Breast epithelium (tissue), 4 donors: ENCODE measurements at places on chromosomes 5 and 9. TPM values are rescaled to one million over a fixed set of nuclear protein-coding genes. Genes with fewer than 3 reads are reported as not detected.

The ACTBL2 gene
- not detected for total RNA-seq

- no peak for DNase-seq
- no peaks in the 10 kb centered on the region for H3K27me3 ChIP-seq
- no peak overlapping the region for H3K27ac ChIP-seq
- H3K36me3 ChIP-seq = no peaks in the 10 kb centered on the region
These were observed 419.6 kb downstream of the GADD45G start for GRCh38 chr9:90024409-90024808.

DNA sequence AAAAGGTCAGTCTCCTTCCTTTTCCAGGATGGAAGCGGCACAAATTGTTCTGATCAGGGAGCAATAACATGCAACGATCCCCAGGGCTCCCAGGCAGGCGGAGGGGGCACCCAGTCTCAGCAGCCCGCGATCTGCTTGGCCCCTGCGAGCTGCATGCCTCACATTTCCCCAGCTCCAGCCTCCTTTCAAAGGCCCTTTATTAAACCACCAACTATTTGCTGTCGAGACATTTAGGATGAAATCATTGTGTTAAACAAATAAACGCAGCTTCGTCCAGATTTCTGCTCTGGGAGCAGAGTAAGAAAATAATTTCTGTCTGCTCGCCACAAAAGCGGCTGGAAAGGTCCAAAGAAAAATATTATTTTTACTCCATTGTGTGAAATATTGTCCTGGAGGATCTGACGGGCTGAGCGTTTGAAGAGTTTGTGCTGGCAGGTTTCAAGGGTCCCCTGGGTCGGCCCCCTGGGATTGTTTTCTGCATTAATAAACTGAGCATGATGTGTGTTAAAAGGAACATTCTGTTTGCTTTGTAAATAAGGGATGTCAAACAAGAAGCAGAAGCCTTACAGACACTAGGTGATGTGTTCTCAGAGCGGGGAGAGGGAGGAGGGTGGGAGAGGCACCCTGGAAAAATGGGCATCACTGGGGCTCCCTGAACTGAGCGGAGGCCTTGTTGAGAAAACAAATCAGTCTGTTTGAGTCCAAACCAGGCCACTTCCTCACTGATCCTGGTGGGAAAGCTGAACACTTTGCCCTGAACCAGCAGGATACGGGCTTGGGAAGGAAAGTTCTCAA, 110.1 kb downstream of the FOXD1 start:
- H3K27me3 ChIP-seq = no peaks in the 10 kb centered on the region
- no peak for DNase-seq
- H3K4me1 ChIP-seq = no peaks in the 10 kb centered on the region
- H3K36me3 ChIP-seq = no peaks in the 10 kb centered on the region

- no peak overlapping the region for H3K4me3 ChIP-seq
- DNase-seq = no peak
- no peaks in the 10 kb centered on the region for H3K4me1 ChIP-seq
- H3K27me3 ChIP-seq = no peaks in the 10 kb centered on the region
These were observed 103.5 kb upstream of the ARRDC3 start for GRCh38 chr5:91486638-91487037.

DNA sequence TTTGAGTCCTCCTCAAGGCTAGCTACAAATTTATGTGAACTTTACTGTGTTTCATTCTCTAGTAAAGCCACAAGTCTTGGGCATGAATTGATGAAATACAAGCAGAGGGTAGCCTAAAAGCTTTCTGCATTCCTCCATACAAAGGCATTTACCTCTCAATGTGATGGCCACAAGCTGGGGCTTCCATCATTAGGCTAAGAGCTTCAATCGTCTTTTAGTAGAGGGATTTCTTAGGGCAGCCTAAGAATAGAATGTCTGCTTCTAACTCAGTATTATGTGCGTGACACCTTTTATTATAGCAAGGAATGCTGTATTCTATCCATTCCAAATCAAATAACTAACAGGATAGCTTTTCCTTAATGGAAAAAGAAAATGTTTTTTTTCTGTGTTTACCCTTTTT, 3.7 kb downstream of the PLAC8L1 start:
- no peaks in the 10 kb centered on the region for H3K27me3 ChIP-seq
- H3K4me1 ChIP-seq = no peaks in the 10 kb centered on the region
- H3K27ac ChIP-seq = no peak overlapping the region
- DNase-seq = no peak
- no peak overlapping the region for H3K4me3 ChIP-seq

GRCh38 chr5:118522626-118523025, 465.7 kb downstream of the DTWD2 start:
- no peaks in the 10 kb centered on the region for H3K27me3 ChIP-seq
- no peaks in the 10 kb centered on the region for H3K4me1 ChIP-seq
- no peak overlapping the region for H3K27ac ChIP-seq
- H3K4me3 ChIP-seq = no peak overlapping the region
- DNase-seq = no peak

DNA sequence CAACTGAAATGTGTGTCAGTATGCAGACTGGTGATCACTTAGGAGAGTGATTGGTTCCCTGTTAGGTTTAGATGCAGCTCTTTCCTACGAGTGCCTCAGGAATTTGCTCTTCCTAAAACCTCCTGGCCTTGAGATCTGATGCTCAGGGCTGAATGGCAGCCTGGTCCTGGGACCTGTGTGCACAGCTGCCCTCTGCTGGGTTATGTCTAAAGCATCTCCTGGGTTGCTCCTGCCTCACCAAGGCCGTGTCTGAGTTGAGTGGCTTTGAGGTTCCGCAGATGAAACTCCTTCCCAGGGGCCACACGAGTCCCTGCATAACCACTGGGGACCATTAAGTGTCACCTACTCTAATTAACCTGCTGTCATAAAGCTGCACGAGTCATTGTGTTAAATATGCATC, 59.5 kb downstream of the MVB12B start:
- no peak overlapping the region for H3K27ac ChIP-seq
- no peak overlapping the region for H3K4me3 ChIP-seq
- no peaks in the 10 kb centered on the region for H3K27me3 ChIP-seq
- no peak for DNase-seq
- H3K36me3 ChIP-seq = no peaks in the 10 kb centered on the region

DNA sequence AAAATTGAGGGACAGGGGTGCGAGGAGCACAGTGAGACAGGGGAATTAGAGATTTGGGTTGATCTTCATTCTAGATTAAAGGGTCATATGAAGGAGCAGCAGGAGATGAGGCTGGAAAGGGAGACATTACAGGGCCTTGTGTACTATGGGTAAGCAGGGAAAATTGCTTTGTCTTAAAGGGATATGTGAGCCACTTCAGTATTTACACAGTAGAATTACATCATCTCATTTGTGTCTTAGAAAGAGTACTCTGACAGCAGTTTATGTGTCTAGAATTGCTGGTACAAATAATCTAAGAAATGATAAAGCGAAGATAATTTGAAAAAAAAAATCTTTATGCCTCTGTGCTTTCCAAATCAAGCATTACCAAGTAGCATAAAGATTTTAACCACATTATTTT, 287.0 kb upstream of the ARRDC3 start:
- no peaks in the 10 kb centered on the region for H3K27me3 ChIP-seq
- H3K36me3 ChIP-seq = no peaks in the 10 kb centered on the region
- no peak overlapping the region for H3K27ac ChIP-seq
- H3K4me3 ChIP-seq = no peak overlapping the region
- DNase-seq = no peak
